Stimulated activated CD8-positive, alpha-beta memory T cell treated with anti-CD3 and anti-CD28 coated beads, Interleukin-4, amount 100 ng/mL, for 4 hours (primary cell): ENCODE measurements at places on chromosomes 16 and 17.

GRCh38 chr17:57803021-57803420 lies 46.8 kb downstream of the MRPS23 start:
- no peak for DNase-seq

DNA sequence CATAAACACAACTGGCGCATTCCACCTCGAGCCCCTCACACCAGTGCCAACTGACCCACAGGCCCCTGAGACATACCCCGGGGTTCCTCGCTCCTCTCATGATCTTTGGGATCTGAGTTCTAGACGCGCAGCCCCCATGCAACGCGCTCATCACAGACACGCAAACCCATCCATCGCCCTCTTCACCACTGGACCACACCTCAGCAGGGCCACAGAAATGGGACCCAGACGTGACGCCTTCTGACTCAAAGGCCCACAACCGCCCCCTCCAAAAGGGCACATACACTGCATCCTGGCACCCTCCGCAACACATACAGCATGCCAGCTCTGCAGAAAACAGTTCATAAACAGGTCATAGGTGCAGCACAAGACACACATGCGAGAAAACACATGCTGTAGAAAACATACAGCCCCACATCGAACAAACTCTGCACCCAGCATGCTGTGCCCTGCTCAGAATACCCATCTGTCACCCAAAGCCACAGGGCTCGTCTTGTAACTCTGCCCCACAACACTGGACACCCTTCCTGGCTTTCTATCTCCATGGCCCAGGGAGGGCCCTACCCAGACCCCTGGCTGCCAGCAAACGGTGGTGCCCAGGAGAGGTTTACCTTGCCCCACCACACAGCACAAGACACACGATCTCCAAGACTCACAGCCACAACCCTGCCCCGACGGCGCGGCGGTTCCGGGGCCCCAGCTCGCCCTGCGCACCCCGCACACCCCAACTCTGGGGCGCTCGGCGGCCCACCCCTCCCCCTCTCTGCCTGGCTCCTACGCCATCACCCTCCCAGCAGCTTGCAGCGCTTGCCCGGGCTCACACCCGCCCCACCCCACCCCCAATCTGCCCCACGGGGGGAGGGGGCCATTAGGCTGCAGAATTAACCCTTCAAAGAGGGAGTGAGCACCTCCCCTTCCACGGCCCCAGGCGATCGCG lies 887 bp downstream of the ZBTB4 start:
- DNase-seq = peak; percentile 29

DNA sequence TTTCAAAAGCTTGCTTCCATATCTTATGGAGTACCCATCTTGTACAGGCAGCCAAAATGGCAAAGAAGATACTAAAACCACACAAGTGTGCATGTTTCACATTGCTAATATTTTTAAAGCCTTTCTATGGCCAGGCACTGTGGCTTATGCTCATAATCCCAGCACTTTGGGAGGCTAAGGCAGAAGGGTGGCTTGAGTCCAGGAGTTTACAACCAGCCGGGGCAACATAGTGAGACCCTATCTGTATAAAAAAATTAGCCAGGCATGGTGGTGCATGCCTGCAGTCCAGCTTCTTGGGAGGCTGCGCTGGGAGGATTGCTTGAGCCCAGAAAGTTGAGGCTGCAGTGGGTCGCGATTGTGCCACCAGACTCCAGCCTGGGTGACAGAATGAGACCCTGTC lies 71.3 kb downstream of the YPEL2 start:
- no peak for DNase-seq

DNA sequence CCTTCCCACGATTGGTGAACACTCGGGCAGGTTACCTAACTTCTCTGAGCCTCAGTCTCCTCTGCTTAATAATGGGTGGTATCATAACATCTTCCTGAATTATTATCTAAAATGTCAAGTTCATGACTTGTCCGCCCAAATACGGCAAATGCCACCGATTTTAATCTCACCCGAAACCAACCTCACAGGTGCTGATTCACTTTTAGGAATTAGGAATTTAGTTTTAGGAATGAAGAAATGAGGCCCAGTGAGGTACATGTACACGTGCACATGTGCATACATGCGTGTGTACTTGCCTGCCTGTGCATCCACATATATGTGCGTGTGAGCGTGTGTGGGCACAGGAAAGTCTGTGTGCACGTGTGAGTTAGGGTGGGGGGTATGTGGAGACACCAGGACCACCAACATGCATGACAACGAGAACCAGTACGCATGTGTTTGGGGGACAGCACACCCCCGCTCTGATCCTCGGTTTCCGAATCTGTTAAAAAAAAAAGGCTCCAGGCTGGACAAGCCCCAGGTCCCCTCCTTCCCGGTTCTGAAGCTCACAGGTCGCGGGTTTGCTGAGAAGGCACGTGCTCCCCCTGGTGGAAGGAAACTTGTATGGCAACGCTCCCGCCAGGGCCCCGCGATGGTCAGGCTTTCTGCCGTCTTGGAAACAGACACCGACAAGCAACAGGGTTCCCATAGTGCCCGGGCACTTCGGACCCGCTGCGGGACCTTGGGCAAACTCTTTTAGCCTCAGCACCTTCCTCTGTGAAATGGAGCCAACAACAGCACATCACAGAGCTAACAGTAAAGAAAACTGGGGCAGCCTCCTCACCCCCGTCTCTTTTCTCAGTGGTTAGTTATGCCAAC lies 219.2 kb downstream of the RBFOX3 start:
- DNase-seq = peak; percentile 47
